ENCODE measurements at places on chromosomes 7 and 10.

DNA sequence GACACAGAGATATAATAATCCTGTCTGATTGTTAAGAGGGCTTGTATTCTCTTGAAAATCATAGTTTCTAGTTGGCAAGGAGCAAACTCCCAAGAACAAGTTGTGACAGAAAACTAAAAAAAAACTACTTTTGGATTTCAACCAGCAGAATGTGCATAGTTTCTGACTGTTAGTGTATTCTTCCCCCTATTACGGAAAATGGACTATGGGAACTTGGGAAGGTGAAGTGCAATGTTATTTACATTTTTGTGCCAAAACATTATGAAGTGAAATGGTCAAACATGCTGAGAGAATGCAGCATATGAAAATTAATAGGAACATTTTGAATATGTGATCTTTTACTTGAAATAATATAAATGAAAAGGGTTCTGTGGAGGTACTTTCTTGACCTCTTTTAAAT lies 660.8 kb downstream of the SUGCT start:
- DNase-seq, result no peak

GRCh38 chr10:19839552-19839951 lies 23.3 kb downstream of the PLXDC2 start:
- no peak for DNase-seq

DNA sequence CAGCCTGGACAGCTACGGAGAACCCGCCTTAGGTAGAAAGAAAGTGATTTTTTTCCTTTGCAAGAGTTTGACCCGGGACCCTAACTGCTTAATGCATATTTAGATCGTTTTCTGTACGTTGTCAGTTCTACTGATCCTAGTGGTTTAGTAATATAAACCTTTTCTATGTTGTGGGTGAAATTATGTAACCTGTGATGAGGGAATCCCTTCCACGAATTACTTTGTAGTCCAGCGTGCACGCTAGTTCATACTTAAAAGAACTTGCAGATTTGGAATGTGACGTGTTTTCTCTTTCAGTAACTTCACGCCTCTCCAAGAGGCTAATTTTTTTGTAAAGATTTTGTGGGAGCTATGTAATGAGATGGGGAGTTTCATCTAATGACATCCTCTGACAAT lies 705 bp downstream of the SLF2 start:
- no peak for DNase-seq

DNA sequence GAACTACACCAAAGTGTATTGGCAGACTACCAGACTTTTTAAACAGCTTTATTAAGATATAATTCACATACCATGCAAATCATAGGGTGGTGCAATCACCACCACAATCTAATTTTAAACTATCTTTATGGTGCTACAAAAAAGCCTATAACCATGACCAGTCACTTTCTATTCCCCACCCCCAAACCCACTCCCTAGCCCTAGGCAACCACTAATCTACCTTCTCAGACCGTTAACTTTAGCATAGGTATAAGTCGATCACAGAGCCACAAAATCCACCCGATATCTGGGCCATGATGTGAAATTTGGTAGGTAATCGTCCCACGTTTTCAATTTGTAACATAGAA lies 536 bp upstream of the POM121 start:
- no peak for DNase-seq

GRCh38 chr7:80161466-80161865 lies 26.8 kb downstream of the GNAI1 start:
- DNase-seq, result no peak

DNA sequence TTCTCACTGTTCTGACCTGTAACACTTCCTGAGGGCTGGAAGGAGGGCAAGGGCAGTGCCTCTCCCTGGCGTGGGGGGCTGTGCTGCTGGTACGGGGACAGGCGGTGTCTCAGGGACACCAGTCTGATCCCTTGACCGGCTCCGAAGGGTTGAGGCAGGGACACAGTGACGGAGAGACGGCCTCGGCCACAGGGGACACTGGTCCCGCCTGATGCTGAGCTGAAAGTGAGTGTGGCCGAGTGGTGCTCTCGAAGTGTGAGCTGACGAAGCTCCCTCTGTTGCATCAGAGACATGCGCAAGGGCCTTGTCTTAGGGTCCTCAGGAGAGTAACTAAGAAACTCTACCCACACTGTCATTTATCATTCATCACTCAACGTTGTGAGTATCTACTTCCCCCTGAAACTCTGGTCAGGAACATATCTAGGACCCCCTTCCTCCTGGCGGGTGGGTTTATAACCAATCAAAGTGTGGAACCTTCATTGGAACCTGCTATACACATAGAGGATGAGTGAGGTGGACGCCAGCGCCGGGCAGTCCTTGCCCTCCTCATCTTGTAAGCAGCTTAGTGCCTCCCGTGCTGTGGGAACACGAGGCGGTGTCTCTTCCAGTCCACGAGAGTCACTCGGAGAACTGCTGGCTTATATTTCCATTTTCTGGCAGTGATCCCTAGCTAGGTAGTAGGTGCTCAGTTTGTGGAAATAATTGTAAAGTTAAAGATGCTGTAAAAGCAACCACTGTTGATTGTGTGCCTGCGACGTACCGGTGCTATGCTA lies 283.1 kb downstream of the DNAJB6 start:
- no peak for DNase-seq

DNA sequence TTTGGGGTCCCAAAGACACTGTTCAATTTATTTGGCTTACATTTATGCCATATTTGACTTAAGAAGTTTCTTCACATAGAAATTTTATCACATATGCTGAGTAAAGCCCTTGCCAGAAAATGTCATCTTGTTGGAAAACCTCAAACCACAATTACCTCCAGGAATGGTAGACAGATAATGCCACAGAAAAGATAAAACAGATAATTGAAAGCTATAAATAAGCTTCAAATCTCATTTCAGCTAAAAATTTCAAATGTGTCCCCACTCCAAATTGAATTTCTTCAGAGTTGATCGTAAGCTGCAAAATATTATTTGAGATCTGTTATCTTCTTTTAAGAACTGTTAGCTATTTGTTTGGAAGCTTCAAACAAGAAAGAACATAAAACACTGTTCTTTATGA lies 176.4 kb upstream of the PTN start:
- no peak for DNase-seq

DNA sequence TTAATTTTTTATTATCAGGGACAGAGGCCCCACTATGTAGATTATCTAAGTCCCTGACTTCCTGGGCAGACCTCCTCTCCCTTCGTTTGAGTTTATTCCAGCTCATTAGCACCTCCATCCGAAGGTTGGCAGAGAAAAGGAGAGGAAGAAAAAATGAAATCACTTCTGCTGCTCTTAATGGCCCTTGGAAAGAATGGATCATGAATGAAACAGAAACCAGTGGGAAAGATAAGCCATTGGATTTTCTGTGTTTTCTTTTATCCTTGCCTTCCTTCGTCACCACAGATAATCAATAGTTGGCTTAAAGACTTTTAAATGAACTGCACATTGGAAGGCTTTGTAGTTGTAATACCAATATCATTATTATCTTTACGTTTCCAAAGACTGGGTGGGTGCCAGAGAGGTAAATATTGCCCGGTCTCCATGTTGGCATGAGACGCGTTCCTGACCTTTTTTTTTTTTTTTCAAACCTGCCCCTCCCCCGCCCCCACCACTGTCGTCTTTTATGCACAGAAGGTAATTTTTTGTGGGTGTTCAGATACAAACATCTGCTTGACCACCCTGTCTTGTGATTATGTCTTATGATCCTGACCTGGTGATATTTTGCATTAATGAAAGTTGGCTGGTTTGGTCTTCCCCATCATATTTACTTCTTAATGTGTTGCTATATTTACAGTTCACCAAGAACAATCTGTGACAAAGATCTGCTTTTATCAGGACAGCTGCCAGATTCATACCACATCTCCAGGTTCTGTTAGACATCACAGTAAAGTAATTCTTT lies 116.8 kb downstream of the ARID5B start:
- DNase-seq, result no peak

DNA sequence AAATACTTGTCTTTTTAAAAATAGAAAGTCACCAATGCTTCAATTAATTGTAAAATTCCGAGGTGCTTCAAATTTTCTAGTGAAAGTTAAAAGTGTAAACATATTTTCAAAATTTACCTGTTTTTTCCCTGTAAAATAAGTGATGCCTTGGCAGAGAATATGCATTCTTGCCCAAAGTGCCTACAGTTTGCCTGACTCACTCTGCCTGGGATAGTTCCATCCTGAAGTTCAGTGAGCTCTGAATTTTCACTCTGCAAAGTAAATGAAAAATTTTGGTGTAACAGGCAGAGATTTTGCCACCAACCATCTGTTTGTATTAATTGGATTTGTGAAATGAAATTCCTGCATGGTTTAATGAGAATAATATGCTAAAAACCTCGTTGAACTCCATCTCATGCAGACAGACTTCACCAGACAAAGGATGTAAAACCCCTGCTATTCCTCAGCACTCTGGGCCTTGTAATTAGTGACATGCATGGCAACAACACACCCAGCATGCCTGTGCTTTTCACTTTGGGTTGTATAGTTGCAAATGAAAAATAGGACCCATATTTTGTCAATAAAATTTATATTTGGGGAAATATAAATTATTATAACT lies 117.4 kb upstream of the GNAI1 start:
- no peak for DNase-seq

DNA sequence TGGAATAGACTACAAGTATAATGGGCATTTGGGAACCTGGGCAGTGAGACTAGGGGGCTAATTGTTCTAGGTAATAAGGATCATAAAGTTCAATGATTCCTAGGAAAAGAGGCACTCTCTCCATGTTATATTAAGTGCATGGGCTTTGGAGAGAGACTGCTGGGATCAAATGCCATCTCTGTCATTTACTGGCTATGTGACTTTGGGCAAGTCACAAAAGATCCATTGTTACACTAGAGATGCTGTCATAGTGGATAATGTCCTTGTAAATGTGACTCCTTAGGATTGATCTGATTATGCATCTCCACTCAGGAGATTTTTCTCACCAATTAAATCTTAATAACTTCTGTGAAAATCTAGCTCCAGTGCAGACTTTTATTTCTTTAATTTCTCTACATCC lies 156.3 kb upstream of the CACNA2D1 start:
- no peak for DNase-seq

DNA sequence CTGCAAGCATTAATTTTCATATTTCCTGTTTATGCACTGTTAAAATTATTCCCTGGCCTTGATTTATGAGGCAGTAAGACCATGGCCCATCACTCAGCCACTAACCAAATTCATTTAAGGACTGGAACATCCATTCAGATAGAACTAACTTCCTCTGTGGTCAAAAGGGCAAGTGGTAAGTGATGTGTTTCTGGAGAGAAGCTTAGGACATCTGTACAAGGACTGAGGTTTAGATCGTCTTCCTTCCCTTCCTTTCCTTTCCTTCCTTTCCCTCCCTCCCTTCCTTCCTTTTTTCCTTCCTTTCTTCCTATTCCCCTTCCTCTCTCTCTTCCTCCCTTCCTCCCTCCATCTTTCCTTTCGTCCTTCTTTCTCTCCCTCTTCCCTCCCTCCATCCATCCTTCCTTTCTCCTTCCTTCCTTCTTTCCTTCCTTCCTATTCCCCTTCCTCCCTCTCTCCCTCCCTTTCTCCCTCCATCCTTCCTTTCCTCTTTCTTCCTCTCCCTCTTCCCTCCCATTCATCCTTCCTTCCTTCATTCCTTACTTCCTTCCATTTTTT lies 1019.4 kb downstream of the TYW1 start:
- DNase-seq, result no peak

DNA sequence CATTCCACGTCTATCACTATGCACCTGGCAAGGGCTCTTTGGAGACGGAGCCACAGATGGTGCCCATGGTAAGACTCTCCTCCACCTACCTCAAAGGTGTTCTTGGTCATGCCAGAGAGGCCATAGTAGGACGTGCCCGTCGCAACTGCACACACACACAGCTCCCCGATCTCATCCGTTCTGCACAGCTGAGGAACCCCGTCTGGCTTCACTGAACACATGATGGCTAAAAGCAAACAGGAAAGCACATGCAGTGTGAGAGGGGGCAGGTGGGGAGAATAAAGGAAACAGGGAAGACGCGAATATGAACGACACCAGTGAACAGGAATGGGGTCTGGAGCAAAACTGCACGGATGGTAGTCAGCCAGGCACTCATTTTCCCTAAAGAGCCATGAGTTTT lies 230.9 kb downstream of the ZMYND11 start:
- no peak for DNase-seq

All from SHP77 treated with DMSO at 0.1 percent for 48 hours (cell line).